ENCODE measurements at places on chromosomes 4 and X. TPM values are rescaled to one million over a fixed set of nuclear protein-coding genes. Genes with fewer than 3 reads are reported as not detected.
A peak's percentile ranks its signal among the peaks of the same experiment; 100 is the strongest.

DNA sequence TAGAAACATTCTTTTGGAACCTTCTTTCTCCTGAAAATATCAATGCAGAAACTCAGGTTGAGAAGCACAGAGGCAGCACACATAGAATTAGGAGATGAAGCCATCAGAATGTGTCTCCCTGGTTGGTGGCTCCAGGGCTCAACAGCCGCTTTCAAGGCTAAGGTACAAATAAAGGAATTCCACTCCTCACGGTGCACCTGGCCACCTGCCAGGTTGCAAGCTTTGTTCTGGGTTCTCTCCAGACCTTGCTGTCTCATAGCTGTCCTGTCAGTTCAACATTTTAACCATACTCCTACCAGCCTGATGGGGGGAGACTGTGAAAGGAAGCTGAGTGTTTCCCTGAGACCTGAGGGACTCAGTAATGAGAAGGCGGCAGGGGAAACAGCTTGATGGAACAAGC lies 96.3 kb upstream of the HPF1 start:
- no peak for DNase-seq

HPGD gene
- total RNA-seq: 4.5 TPM

HHIP gene
- 0.79 TPM for total RNA-seq

DNA sequence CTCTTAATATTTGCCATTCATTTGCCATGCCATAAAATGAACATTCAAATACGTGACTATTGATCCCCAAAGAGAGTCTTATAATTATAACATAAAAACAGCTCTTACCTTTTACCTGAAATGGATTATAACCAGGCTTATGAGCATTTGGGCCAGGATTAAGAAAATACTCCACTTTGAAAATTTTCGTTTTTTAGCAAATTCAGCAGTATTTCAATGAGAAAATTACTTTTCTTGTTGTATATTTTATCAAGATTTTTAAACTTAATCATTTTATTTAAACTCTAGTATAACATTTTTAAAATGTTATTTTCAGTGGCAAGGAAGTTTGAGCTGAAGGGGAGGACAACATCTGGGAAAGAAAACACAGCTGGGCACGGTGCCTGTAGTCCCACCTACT lies 59.0 kb upstream of the RAPGEF2 start:
- no peak for DNase-seq

- no peak for DNase-seq
Observed at GRCh38 chr4:56860781-56861180, 39.3 kb upstream of the SPINK2 start.

GRCh38 chr4:107037199-107037584 lies 1.1 kb upstream of the DKK2 start:
- peak; percentile 80 for DNase-seq

- DNase-seq: no peak
Observed at GRCh38 chr4:176413171-176413570, 93.4 kb downstream of the SPCS3 start.
